ENCODE measurements at places on chromosomes 6 and 20.

GRCh38 chr6:154458565-154459470 is 51.7 kb downstream of the CNKSR3 start:
- no peak for DNase-seq

DNA sequence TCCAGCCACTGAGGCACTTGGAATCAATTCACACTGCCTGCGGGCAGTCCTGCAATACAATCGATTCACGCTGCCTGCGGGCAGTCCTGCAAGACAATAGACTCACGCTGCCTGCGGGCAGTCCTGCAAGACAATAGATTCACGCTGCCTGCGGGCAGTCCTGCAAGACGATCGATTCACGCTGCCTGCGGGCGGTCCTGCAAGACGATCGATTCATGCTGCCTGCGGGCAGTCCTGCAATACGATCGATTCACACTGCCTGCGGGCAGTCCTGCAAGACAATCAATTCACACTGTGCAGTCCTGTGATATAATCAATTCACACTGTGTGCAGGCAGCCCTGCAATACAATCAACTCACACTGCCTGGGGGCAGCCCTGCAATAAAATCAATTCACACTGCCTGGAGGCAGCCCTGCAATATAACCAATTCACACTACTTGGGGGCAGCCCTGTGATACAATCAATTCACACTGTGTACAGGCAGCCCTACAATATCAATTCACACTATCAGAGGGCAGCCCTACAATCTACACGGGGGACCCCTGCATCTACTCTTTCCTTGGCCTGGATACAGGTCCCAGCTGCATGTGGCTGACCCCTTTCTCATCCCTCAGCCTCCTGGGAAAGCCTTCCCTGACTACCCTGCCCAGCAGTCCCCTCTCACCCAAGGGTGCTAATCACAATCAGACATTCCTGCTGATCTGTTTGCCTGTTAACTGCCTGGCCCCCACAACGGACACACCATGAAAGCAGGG is 10.4 kb downstream of the TAF4 start:
- no peak for DNase-seq

DNA sequence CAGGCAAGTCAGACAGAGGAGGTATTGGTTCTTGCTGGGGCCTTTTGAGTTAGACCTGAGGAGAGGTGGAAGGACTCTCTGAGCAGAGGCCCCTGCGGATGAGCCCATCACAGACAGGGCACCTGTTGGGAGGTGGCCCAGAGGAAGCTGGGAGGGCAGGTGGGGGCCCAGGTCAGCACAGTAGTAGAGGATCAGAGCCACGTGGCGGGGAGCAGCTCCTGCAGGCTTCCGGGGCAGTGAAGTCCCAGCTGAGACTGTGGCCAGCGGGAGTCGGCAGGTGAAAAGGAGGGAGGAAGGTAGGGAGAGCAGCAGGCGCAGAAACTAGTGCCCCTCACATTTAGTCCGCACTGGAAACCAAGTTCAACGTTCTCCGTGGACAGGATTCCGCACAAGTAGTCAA is 61.8 kb downstream of the RSPH3 start:
- DNase-seq, result no peak

DNA sequence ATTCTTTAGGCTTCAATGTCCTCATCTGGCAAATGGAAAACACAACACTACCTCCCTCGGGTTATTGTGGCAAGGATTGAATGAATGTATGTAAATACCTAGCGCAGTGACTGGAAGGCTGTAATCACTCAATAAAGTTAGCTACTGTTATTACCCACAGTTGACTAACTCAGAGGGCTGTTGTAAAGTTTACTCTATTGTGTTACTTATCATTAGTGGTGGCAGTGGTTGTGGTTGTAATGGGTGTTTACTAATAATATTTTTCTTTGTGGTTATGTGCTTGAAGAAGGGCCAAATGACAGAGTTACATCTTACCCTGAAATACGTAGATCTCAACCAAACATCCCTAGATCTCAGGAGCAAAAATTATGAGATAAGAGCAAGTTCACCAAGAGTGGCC is 42.0 kb upstream of the PXDC1 start:
- DNase-seq, result no peak

- DNase-seq, result no peak
Measured at GRCh38 chr6:47741807-47742206, 40.0 kb upstream of the OPN5 start.

- no peak for DNase-seq
Measured at GRCh38 chr6:85464722-85465150, 14.9 kb downstream of the NT5E start.

DNA sequence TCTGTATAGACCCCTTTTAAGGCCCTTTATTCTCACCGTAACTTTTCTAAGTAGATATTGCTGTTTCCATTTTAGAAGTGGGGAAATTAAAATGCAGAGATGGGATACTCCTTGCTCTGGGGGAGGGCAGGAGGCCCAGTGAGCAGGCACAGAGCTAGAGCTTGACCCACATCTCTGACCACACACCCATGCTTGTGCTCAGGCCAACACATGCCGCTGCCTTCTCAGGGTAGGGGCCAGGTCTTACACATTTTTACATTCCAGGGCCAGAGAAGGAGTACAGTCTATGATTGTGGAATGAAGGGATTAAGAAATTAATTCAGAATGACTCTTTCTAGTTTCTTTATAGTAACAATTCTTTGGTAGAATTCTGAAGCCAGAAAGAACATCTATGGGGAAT is 104.8 kb downstream of the SOBP start:
- DNase-seq, result no peak

GRCh38 chr6:2744209-2744771 is 6.4 kb downstream of the MYLK4 start:
- DNase-seq, result no peak

DNA sequence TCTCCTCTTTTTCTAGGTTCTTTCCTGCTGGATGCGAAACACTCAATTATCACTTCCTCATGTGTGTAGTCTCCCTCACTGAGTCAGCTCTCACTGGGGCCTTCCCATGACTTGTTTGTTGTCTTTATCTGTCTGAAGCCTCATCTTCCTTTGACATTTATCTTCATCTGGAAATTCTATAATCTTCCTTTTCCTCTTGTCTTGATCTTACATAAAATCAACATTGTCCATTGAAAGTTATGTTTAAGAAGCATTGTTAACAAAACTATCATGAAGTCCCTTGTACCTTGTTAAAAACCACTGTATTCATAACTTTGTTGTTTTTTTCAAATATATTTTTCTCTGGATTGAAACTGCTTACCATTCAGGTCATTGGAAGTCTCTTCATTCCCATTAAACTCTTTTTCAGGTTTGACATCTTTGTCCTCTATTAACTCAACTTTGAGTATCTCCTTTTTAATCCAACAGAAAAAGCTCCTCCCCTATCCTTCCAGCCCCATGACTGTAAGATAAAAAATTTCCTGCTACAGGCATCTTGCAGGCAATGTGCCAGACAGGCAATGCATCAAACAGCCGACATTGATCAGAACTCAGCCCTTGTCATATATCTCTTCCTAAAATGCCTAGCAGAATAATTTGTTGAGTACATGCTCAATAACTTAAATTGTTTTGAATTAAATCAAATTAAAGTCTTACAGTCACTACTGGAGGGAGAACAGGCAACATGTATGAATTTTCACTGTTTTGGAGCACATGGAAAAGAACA is 34.8 kb downstream of the MYLIP start:
- DNase-seq, result no peak

DNA sequence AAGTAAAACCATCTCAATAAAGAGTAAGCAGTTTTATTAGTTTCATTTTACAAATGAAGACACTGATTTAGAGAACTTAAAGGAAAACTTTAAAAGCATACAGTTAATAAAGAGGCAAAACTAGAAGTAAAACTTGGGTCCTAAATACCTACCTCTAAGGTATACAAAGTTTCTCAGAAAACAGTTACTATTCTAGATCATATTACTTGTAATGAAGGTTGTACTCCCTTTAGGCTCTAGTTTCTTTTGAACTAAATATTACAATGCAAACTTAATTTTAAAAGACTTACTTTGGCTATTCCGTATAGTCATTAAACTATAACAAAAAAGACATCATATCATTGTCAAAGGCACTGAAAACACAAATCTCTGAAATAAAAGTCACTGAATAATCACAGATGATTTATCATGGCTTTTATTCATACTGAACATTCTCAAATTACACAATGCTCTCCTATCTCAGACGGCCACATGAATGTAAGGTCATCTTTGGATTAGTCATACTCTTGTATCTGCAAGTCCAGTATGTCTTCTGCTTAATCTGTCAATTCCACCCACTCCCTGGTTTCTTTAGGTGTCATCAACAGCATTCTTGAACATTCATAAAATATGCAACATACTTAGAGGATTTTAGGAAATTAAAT is 361.6 kb upstream of the RUNX2 start:
- DNase-seq, result no peak

- DNase-seq, result no peak
Measured at GRCh38 chr6:150491131-150491810, 108.4 kb upstream of the PLEKHG1 start.

DNA sequence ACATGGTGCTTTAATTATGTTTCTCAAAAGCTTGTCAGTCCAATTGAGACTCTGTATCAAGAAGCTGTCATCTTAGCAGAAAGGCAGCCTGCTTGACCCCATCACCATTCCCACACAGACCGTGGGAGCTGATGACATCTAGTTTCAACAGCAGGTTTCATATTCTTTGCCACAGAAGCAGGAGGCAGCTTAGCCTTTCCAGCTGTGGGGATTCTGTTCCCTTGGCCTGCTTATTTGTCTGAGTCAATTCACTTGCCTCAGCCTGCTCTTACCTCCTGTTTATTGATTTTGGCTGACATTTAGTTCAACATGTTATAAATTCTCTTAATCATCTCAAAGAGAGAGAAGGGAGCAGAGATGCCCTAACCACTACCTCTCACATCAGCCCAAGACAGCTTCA is 527.7 kb downstream of the ADGRB3 start:
- no peak for DNase-seq

GRCh38 chr6:132763269-132763668 is 5.6 kb upstream of the VNN2 start:
- peak; percentile 14 for DNase-seq

DNA sequence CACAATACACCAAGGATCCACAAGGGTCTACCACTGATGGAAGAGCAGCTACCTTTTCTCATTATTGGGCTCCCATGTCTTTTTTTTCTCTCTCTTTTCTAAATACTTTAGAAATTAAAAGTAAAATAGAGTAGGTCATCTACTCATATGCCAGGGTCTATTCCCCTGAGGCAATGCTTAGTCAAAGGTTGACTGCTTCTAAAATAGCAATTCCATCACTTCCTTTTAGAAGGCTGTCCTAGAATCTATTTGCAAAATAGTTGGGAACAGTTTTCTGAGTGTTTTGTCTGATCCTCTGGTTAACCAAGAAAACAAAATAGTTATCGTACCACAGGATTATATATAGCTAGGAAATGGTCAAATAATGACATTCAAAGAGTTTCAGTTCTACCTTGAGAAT is 174.1 kb downstream of the COL21A1 start:
- no peak for DNase-seq

GRCh38 chr6:47066418-47066817 is 24.3 kb upstream of the ADGRF1 start:
- DNase-seq, result no peak

GRCh38 chr20:35908007-35908406 is 46.3 kb downstream of the SCAND1 start:
- DNase-seq, result no peak

- DNase-seq, result no peak
Measured at GRCh38 chr6:92810913-92811312, 608.4 kb downstream of the EPHA7 start.

GRCh38 chr6:25250878-25251277 is 28.3 kb upstream of the CARMIL1 start:
- DNase-seq, result peak; percentile 2

DNA sequence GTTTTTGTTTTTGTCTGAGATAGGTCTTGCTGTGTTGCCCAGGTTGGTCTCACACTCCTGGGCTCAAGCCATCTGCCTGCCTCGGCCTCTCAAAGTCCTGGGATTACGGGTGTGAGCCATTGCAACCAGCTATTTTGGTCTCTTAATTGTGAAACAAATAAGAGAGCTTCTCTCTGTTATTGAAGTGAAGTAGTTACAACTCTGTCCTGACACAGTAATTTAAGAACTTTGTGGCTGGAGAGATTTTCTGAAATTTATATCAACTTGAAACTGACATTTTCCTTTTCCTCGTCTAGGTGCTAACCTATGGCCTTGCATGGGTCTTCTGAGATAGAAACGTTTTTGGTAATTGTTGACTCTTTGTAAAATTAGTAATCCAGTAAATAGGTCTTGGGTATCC is 122.1 kb upstream of the DOK5 start:
- DNase-seq, result no peak

DNA sequence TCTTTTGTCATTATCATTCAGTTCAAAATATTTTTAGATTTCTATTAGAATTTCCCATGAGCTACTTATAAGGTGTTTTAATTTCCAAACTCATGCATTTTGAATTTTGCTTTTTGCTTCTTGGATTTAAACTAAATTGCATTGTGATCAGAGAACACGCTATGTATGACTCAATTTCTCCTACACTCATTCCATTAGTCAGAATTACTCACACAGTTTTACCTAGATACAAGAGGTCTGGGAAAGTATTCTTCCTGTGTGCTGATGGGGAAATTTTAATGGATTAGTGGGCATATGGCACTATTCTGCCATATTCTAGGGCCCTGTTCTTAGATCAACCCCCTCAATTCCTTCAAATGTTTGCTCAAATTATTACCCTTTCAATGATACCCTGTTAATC is 49.9 kb upstream of the BMP5 start:
- DNase-seq, result no peak

- no peak for DNase-seq
Measured at GRCh38 chr20:63568986-63569949, 4.8 kb downstream of the HELZ2 start.

- no peak for DNase-seq
Measured at GRCh38 chr20:51668515-51668914, 99.7 kb downstream of the ATP9A start.

GRCh38 chr6:56507517-56507916 is 135.2 kb downstream of the DST start:
- DNase-seq, result no peak

- DNase-seq, result no peak
Measured at GRCh38 chr20:62418709-62419487, 8.4 kb downstream of the RBBP8NL start.

DNA sequence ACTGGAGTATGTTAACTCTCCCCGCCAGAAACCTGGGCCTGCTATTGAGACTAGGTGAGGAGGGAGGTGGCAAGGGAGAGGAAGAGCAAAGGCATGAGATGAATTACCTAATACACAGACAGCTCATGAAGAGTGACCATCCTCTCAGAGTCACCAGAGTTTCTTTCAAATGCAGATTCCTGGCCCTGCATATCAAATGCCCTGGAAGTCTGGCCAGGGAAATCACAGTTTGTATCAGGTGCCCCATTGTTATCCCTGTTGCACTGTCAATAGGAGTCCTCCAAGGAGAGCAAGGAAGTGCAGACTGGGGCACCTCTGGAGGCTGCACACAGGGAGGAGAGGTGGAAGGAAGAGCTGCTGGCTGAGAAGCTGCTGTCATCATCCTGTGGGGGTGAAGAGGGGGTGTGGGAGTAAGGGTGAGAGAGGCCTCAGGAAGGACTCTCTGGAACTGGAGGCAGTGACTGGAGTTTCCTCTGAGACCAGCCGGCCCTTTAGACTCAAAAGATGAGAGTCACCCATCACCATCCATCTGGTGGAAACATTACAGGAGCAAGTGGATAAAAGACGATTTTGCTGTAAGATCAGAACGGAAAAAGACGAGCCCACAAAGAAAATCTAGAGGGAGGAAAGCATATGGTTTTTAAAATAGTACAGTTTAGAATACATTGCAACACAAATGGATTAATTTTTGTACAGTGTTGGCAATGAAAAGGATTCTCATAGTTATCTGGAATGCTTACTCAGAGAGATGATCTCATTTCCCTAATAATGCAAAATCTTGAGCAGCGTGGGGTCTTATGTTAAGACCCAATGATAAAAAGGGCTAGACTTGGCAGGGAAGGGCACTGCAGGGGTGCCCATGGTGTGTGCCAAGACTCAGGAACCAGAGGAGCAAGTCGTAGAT is 268.1 kb downstream of the UST start:
- DNase-seq, result no peak

Measured in stimulated activated CD4-positive, alpha-beta T cell treated with anti-CD3 and anti-CD28 coated beads, Interleukin-4, amount 100 ng/mL, for 48 hours (primary cell).